Hypothalamus (tissue), 51 donors: ENCODE measurements at places on chromosomes 6 and 20.

GRCh38 chr6:159533016-159533415 is 160.0 kb downstream of the SOD2 start:
- no peak for DNase-seq

DNA sequence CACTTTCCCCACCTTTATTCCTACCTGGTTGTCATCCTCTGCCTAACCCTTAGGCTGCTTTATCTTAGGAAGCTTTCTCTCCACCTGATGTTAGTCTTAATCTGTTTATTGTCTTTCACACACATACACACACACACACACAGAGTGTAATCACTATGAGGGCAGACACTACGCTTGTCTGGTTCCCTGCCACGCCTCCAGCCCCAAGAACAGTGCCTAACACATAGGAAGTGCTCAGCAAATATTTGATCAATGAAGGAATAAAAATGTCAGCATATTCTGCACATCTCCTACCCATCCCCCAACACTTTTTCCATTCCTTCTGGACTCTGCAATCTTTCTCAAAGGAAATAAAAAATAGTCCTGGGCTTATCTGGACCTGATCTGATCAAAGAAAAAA is 51.1 kb upstream of the NFATC2 start:
- DNase-seq, result no peak

DNA sequence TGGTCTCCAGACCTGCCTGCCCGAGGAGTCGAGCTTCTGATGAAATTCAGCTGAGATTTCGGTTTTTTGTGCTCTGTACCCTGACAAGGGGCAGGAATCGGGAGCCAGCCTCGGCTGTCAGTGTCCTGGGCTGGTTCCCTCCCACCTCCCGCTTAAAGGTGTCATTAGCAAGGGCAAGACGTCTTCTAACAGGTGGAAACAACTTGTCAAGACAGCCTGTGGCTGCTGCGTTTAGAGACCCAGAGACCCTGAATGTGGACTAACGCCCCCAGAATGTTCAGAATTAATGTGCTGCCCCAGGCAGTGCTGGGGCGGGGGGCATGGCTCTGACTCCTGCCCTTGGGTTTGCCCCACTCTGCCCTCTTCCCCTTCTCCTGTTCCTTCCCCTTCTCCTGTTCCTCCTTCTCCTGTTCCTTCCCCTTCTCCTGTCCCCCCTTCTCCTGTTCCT is 69.7 kb downstream of the PHACTR3 start:
- DNase-seq, result no peak

- DNase-seq, result peak; percentile 61
Observed at GRCh38 chr6:117956386-117956785, 49.3 kb downstream of the SLC35F1 start.

GRCh38 chr6:35906499-35906846 is 14.4 kb downstream of the SRPK1 start:
- DNase-seq, result no peak

DNA sequence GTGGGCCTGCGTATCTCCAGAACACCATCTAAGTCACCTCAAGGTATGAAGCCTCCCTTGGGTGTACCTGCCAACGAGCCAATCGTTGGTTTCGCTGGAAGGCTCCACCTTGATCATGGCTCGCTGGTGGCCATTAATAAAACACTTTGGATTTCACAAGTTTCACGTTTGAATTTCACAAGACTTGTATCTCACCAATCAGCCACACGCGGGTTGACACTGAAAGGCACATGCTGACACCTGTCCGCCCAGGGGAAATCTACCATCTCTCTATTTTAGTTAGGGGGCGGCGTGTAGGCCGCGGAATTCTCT is 586 bp upstream of the HMGA1 start:
- DNase-seq, result no peak
